ENCODE measurements at places on chromosomes 7 and 10. TPM values are rescaled to one million over a fixed set of nuclear protein-coding genes. Genes with fewer than 3 reads are reported as not detected.

Gene ZYX
- total RNA-seq: 159 TPM

Gene TEX47
- total RNA-seq: not detected

Gene METTL27
- total RNA-seq: 1.8 TPM

Gene PAOX
- 4.3 TPM for total RNA-seq

Gene TWIST1
- not detected for total RNA-seq

Gene GIMAP2
- 144 TPM for total RNA-seq

Gene LRRTM3
- total RNA-seq: not detected

Gene CFAP58
- total RNA-seq: not detected

Gene TDRD1
- total RNA-seq: 0.37 TPM

Gene FAM13C
- total RNA-seq: not detected

Gene PTPRE
- total RNA-seq: 23.2 TPM

Gene TMEM270
- not detected for total RNA-seq

- no peak overlapping the region for H3K27ac ChIP-seq
- H3K4me3 ChIP-seq: no peak overlapping the region
- H3K4me1 ChIP-seq: no peaks in the 10 kb centered on the region
- DNase-seq: no peak
- H3K36me3 ChIP-seq: peaks cover 64% of the 10 kb centered on the region
- no peaks in the 10 kb centered on the region for H3K27me3 ChIP-seq
These were observed 28.8 kb downstream of the ABRAXAS2 start for GRCh38 chr10:124830445-124830844.

DNA sequence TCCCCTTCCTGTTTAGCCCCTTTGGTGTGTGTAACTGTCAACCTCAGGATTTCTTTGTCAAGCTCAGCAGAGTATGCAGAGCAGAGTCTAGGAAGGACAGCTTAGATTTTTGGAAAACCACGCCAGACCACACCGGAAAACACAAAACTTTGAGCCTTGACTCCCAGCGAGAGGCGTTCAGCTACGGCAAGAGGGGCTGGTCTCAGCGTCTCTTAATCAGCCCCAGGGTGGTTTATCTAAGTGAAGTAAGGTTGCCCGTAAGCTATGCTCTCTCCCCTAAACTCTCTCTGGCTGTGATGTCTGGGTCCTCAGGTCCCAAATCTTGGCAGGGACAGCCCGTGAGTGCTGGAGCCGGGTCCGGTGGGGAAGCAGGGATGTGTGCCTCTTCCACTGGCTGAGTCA is 230.9 kb downstream of the KLF6 start:
- no peak for DNase-seq
- H3K27ac ChIP-seq: no peak overlapping the region
- no peak overlapping the region for H3K4me3 ChIP-seq
- H3K27me3 ChIP-seq: no peaks in the 10 kb centered on the region
- no peaks in the 10 kb centered on the region for H3K36me3 ChIP-seq

DNA sequence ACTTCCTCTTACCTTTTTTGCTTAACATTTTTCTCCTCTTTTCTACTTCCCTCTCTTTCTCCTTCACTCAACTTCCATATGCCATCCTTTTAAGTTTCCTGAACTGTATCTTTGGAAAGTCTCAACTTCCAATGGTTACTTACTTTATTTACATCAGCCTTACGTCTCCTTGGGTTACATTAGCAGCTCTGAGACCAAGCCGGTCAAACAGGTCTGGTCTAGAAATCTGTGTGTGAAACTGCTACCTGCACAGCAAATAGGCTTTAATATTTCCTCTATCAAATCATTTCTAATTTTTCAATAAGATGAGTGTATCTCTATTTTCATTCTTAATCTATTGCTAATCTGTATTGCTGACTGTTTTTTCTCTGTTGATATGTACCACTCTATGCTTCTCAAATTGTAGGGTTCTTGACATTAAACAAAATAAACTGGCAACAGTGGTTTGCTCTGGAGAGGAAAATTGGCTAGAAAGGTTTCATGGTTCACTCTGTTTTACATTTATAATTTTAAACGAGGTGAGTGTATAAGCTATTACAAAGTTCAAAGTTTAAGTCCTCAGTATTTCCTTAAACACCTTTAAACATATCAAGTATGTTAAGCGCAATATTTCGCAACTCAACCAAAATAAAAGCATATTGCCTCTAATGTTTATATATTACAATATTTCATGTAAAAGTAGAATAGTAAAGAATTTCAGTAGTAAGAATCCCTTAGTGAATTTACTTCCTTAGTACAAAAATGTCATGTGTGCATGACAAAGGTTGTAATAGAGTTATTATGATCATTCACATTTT is 3.6 kb upstream of the SEMA3C start:
- H3K4me1 ChIP-seq: no peaks in the 10 kb centered on the region
- H3K36me3 ChIP-seq: no peaks in the 10 kb centered on the region
- H3K27ac ChIP-seq: no peak overlapping the region
- no peak for DNase-seq

GRCh38 chr10:34585422-34586112 is 229.5 kb downstream of the PARD3 start:
- no peak for DNase-seq
- H3K27me3 ChIP-seq: no peaks in the 10 kb centered on the region
- H3K27ac ChIP-seq: no peak overlapping the region
- H3K36me3 ChIP-seq: no peaks in the 10 kb centered on the region
- no peak overlapping the region for H3K4me3 ChIP-seq
- H3K4me1 ChIP-seq: no peaks in the 10 kb centered on the region

GRCh38 chr7:74365322-74366022 is 76.3 kb downstream of the CLIP2 start:
- H3K36me3 ChIP-seq: no peaks in the 10 kb centered on the region
- no peak for DNase-seq
- H3K4me3 ChIP-seq: no peak overlapping the region
- H3K4me1 ChIP-seq: no peaks in the 10 kb centered on the region
- no peak overlapping the region for H3K27ac ChIP-seq

GRCh38 chr10:45553155-45553554 is 119.4 kb downstream of the ZFAND4 start:
- H3K27ac ChIP-seq: no peak overlapping the region
- DNase-seq: no peak
- H3K36me3 ChIP-seq: peaks cover 6% of the 10 kb centered on the region
- no peak overlapping the region for H3K4me3 ChIP-seq

DNA sequence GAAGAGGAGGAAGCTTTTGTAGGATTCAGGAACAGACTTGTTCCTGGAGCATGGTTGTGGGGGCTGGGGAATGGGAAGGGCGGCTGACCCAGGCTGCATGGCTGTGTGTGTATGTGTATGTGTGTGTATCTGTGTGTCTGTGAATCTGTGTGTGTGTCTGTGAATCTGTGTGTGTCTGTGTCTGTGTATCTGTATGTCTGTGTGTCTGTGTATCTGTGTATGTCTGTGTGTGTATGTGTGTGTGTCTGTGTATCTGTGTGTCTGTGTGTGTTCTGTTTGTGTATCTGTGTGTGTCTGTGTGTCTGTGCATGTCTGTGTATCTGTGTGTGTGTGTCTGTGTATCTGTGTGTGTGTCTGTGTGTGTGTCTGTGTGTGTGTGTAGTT is 6.6 kb upstream of the STX1A start:
- DNase-seq: no peak
- H3K27ac ChIP-seq: no peak overlapping the region
- H3K36me3 ChIP-seq: no peaks in the 10 kb centered on the region
- no peak overlapping the region for H3K4me3 ChIP-seq
- H3K27me3 ChIP-seq: peaks cover 2% of the 10 kb centered on the region

DNA sequence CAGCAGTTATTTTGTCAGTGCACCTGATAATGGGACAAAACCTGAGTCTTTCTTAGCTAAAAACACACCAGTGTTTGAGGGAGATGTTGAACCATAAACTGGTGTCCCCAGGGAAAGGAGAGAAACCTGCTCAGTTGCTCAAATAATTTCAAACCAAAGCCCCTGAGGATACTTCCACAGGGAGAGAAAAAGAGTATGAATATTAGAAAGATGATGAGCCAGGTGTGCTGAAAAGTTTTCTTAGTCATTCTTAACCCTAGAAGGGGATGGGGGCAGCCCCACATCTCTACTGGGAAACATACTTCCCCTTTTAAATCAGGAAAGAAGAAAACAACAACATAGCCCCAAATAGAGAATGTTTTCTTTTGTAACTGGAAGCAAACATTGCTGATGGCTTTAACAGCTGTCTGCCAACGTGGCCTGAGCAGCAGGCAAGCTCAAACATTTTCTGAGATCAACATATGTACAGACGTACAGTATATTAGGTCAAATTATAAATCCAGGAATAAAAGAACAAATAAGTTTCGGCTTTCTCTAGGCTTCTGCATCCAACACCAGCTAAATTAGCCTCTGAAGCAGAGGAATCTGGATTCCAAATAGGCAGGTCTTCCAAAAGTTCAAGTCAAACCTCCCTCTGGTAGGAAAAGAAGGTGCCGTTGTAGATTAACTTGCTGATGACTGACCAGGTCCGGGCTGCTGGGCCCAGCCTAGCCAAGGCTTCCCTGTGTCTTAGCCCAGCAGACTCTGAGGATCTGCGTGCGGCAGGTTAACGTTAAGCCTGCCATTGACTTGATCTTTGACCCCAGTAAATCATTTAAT is 30.5 kb upstream of the FBXW4 start:
- no peak overlapping the region for H3K4me3 ChIP-seq
- no peaks in the 10 kb centered on the region for H3K36me3 ChIP-seq
- H3K27me3 ChIP-seq: peaks cover 12% of the 10 kb centered on the region
- H3K4me1 ChIP-seq: no peaks in the 10 kb centered on the region
- no peak overlapping the region for H3K27ac ChIP-seq
- DNase-seq: no peak

Measured in T-cell (primary cell).